ENCODE measurements at places on chromosomes 12 and 14. TPM values are rescaled to one million over a fixed set of nuclear protein-coding genes. Genes with fewer than 3 reads are reported as not detected.

Gene OR6C2
- not detected for total RNA-seq

- ATAC-seq, result no peak
These were observed 4.4 kb upstream of the DCP1B start for GRCh38 chr12:2008677-2009076.

DNA sequence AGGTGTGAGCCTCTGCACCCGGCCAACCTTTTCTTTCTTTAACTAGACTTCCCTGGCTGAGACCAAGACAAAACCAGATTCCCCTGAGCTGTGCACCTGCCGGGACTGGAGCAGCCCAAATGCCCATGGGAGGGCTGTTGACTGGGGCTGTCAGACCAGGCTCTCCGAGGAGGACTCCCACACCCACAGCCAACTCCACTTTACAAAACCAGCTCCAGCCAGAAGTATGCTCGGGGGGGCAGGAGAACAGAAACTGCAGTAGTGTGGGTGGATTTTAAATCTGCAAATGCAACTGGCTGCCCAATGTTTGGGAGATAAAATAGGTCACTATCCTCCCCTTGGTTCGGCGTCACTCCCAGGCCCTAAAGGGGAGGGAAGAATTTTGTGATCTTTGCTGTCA, 78.5 kb downstream of the VCPKMT start:
- ATAC-seq, result peak; percentile 7

GRCh38 chr12:32201096-32201495, 94.4 kb downstream of the BICD1 start:
- no peak for ATAC-seq

DNA sequence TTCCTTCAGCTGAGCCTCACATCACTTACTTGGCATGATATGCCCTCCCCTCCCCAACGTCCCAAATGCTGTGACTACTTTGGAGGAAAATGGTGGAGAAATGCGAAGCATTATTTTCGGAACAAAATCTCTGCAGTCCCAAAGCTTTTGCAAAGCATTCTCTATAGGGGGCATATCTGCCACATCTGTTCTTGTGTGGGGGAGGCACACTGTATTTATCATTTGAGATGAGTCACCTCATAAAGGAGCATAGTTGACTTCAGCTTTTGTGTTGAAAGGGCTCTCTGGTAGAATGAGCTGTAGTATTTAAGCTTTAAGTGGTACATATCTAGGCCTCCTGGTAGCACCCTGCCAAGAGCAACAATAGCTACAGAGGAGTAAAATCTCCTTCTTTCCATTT, 447.5 kb downstream of the ADAMTS20 start:
- ATAC-seq, result no peak

DNA sequence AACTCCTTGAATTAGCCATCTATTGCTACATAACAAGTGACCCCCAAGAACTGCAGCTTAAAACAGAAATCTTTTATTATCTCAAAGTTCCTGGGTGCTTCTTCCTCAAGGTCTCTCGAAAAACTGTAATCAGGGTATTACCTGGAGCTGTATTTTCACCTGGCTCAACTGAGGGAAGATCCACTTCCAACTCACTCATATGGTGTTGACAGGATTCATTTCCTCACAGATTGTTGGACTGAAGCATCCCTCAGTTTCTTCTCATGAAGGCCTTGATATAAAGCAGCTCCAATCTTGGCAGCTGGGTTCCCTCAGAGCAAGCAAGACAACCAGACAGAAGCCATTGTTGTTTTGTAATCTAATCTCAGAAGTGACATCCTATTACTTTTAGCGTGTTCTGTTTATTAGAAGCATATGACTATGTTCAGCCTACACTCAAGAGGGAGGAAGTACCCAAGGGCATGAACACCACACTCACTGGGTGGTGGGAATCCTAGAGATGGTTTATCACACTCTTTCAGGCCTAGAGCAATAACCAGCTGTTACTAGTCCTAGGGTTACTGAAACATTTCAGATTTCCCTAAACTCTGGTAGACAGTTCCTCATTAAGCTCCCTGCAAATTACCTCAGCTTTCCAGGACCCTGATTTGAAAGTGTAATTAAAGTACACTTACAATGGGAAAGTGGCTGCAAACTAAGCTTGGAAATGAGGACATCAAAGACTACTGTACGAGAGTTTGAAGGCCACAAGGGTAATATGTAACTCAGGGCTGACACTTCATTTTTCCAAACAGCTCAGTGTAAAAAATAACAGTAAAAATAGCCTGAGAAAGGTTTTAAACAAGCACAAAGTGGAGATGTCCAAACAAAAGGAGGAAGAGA, 222.2 kb downstream of the SEC23A start:
- ATAC-seq, result no peak
